ENCODE measurements at places on chromosomes 12 and 14.

DNA sequence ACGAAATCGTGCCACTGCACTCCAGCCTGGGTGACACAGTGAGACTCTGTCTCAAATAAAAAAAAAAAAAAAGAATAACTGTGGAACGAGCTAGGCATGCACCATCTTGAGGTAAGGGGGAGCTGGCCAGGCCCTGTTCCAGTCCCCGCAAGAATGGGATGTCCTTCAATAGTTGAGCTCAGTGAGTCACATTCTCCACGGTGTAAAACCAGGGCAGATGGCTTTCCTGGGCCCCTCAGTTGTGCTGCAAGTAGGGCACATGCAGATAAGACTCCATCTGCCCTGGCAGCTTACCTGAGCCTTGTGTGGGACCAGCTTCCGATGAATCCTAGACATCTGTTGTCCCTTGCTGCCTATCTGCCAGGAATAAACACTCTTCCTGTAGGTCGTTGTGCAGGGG, 312.1 kb downstream of the VRK1 start:
- no peak for DNase-seq

- no peak for DNase-seq
Measured at GRCh38 chr12:7646178-7646475, 19.6 kb downstream of the APOBEC1 start.

DNA sequence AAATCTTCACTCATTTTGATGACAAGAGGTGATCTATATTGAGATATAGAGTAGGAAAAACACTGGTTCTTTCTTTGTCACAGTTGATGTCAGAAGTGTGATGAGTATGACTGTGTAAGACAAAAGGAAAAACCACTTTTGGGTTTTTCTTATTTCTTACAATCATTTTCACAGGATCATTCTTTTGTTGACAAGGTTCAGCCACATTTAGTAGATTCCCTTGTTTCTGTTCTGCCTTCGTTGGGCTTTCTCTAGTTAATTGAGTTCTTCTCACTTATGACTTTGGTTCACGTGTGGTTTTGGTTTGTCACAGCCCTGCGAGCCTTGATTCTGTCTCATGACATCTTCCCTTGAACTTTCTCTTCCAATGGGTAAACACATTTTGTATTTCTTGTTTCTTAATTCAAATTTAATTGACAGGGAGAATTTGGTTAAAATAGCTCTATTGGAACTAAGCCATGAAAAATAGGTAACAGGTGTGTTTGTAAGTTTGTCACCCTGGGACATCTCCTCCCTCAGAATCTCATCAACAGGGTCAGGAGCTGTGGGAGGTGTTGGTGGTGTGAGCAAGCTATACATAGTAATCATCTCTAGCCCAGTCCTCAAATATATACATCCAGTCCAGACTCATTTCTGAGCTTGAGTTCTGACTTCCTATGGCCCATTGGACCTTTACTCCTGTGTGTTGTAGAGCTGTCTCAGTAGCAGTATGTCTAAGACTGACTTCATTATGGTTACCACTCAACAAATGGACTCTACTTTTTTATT, 255.3 kb downstream of the BMP4 start:
- no peak for DNase-seq

GRCh38 chr14:95314609-95315008, 5.1 kb downstream of the CLMN start:
- DNase-seq, result peak; percentile 21

DNA sequence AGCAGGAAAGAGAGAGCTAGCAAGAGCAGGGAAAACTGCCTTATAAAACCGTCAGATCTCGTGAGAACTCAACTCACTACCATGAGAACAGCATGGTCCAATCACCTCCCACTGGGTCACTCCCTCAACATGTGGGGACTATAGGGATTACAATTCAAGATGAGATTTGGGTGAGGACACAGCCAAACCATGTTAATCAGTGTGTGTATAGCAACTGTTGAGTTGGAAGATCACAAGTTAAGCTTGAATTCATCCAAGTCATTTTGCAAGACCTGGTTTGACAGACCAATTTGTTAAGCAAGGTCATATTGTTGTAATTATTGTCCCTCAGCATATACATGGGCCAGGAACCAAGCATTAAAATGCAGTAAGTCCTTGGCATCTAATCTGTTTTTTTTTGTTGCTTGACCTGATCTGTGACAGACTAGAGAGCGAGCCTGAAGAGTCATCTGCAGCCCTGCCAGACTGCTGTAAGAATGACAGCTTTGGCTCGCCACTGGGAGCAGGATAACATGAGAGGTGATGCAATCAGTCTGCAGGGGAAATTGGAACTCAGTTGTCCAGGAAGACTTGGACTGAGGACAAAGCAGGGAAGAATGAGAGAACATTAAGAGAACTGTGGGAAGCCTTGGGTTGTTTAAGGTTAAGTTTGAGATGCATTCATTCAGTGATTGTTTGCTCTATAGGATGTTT, 297.6 kb upstream of the SEL1L start:
- DNase-seq, result no peak

- DNase-seq, result peak; percentile 21
Measured at GRCh38 chr12:97308576-97309198, 153.9 kb upstream of the RMST start.

DNA sequence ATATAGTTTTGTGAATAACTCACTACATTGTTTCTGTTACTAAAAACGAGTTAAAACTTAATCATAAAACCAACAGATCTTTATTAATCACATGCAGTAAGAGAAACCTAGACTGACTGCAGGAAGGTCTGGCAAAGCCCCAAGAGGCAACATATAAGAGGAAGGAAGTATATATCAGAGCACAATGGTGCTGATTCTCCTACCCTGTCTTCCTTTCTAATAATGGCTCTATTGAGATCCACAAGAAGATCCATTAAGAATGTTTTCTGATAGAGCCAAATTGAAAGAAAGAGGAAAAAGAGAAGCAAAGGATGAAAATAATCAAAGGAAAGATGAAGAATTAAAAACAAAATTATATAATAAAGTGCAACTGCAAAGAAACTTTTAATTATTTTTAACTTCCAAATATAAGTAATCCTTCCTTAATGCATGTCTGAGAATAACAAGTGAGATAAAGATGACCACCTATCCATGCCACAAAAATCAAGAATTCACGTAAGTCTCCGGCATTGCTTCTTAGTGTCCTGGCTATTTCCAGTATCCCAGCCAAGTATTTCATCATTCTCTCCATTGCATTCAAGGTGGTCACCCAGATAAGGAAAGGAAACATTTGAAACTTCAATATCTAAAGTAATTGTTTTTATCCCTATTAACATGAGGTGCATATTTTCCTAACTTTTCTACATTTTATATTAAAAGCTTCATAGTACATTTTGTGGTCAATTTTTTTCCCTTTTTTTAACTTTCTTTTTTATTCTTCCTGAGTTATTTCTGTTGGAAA, 62.2 kb downstream of the SOX5 start:
- no peak for DNase-seq

GRCh38 chr14:52267501-52268278, at the start of gene PTGDR:
Gene PTGDR (plus strand): TSS chr14:52267698. CDS start chr14:52267815, 117 bp downstream.
- DNase-seq, result no peak

DNA sequence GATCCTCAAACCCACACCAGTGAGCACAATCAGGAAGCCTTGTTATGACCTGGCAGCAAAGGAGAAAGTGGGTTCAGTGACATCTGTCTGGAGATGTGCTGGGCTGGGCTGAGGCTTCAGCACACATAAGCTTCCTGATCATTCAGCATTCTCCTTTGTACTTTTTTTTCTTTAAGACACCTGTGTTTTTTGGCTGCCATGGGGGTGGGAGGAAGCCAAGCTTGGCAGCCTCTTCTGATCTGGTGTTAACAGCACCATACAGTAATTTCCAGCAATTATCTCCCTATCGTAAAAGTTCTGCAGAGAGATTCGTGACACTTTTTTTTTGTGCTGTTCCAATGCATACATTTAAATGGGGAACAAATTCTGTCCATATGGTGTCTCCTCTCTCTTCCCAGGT, 38.9 kb upstream of the RASSF3 start:
- DNase-seq, result no peak

DNA sequence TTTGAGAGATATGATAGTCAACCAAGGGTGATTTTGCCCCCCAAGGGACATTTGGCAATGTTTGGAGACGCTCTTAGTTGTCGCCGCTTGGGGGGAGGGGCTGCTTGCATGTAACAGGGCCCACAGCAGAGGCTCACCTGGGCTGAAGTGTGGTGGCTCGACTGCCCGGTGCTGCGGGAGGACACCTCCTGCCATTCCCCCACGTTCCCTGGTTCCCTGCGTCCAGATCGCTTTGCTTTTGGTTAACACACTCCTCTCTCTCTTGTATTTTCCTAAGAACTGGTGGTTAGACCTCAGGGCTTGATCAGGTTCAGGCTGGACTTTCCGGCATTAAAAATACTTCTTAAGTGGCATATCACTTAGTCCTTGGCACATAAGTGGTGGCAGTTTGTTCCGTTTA, 18.9 kb downstream of the PPP2R5C start:
- no peak for DNase-seq

DNA sequence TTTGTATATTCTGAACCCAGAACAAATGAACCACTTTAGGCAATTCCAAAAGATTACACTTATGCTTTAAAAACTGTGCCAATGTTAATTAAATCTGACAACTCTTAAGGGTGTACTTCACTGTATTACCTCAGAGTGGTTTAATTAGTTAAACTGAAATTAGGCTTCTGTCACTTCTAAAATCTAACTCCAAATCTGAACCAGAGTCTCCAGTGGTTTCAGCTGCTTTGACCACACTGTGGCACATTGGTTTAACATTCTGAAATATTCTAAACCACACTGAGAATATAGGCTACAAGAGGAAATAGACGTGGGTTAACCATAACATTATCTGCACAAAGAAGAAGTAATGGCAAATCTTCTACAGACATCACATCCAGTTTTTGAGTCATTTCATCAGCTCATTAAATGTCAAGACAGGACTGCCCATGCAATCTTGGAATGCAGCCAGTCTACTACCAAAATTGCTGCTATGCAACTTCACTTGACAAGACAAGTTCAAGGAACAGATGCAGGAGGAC, 94.8 kb downstream of the LRP6 start:
- DNase-seq, result no peak

- peak; percentile 93 for DNase-seq
Measured at GRCh38 chr14:99579903-99580571, 24.0 kb downstream of the CCDC85C start.

- no peak for DNase-seq
Measured at GRCh38 chr12:42607584-42608058, 18.1 kb upstream of the PRICKLE1 start.
